Endothelial cell of umbilical vein (primary cell): ENCODE measurements at places on chromosomes 16 and 17. TPM values are rescaled to one million over a fixed set of nuclear protein-coding genes. Genes with fewer than 3 reads are reported as not detected.

DNA sequence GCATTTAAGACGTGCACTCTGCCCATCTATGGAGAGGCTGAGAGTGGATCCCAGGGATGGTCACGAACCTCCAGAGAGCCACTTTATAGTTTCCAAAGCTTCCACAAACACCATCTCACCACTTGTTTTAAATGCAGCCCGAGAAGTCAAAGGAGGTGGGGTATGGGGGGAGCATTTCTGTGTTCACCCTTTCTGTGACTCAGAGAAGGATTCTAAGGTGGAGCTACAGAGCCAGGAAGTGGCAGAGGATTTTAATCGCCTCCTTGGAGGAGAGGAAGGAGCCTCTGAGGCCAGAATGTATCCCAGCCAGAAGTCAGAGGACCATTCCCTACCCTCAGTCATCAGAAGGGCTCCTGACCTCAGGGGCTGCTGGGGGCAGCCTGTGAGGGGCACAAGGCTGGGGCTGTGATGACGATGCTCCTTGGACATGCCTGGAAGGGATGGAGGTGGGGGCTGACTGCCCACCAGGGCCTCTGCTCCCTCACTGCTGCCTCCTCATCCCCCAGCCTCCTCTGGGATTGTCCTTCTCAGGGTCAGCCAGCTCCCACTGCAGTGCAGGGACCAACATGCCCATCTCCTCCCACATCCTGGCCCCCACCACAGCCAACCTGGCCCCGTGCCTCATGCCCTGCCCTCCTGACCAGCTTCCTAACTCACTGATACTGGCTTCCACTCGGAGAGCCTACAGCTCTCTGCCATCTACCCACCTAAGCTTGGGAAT is 2.8 kb downstream of the XYLT2 start:
- no peak for DNase-seq

DNA sequence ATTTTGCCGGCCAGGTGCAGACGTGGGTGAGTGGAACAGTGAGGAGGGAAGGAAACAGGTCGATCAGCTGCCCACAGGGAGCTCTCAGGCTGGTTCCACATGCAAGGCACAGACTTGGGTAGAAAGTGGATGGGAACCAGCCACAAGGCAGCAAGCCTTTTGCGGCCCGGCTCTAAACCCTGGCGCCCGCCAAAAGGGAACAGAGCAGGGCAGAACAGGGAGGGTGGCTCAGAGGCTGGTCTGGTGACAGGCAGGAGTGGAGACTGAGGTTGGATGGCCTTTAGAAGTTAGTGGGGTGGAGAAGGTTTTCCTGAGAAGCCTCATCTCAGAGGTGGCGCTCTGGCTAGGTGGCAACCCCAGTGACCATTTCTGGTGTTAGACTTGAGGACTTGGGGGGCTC is 10.4 kb downstream of the LLGL2 start:
- DNase-seq = no peak

DNA sequence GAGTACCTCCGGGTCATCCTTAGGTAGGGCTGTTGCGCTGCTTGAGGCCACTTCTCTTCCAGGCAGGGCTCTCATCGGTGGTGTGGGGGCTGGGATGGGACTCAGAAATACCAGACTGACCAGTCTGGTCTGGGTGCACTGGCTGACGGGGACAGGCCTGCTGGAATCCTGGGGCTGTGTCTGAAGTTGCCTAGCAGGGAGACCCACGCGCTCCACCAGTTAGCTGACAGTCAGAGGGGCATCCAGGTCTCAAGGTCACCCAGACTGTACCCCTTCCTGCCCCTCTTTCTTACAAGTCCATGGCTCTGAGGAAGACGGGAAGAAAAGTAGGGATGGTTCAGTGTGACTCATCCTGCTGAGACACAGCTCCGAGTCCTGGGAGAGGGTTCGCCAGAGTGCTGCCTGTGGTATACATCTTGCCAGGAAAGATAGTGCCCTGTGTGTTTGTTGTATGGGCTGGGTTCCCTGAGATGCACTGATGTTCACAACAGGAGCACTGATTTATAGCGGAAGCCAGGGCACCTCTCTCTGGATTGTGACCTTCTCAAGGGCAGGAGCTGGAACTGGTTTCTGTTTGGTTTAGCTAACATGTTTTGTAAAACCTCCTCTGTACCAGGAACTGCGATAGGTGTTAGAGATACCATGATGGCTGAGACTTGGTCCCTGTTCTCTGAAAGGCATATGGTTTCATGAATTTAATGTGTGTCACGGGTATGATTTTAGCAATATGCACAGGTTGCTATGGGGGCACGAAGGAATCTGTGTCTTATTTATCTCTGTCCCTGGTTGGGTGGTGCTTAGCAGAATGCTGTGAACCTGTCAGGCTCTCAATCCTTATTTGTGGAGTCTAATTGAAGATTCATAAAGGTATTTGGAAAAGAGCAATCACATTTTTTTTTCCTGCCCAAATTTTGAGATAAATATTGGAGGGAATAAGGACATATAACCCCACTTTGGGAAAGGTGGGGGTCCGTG is 97.5 kb downstream of the OR1D5 start:
- no peak for DNase-seq

DNA sequence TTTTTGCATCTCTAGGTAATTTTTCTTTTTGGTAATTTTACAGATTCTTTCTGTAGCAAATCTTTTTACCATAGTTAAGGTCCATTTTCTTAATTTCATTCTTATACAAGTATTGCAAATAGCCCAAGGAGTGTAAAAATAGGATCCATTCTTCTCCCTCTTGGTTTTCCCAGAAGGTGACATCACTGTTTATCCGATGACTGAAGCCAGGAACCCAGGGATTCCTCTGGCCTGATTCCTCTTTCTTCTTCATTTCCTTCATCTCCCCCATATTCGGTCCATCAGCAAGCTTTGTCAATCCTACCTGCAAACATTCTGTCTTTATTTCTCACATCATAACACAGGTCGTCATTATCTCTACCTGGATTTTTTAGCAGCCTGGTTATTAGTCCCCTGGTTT is 5.3 kb downstream of the RBBP6 start:
- DNase-seq = peak; percentile 45

- DNase-seq = no peak
Measured at GRCh38 chr17:1180958-1181752, 1.4 kb upstream of the ABR start.

- no peak for DNase-seq
Measured at GRCh38 chr17:35732806-35733136, 1.3 kb downstream of the RASL10B start.

- DNase-seq = no peak
Measured at GRCh38 chr17:8338753-8339140, 893 bp upstream of the ODF4 start.

- DNase-seq = no peak
Measured at GRCh38 chr17:58326609-58327362, 1.8 kb downstream of the TSPOAP1 start.

DNA sequence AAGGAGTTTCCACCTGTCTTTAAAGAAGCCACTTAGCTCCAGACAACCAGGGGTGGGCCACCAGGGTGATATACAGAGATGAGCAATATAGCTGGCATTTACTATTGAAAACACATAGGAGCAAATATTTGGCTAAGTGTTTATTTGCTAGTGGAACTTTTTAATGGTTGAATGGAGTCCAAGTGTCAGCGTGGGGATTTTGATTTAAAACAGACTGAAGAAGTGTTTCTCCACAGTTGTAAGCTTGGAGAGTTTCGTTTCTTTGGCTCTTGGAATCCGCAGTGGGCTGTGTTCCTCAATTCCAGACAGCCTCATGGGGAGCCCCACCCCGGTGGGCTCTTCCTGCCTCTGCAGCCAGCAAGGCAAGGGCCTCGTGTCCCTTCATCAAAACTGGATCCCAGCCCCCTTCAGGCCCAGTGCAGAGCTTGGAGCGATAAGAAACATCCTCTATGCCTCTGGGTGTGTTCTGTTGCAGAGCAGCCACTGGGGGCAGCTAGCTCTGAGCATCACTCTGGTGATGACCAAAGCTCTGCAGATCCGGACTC is 36.1 kb downstream of the NOG start:
- DNase-seq = no peak

- no peak for DNase-seq
Measured at GRCh38 chr17:12736526-12736925, 52.8 kb upstream of the ARHGAP44 start.

DNA sequence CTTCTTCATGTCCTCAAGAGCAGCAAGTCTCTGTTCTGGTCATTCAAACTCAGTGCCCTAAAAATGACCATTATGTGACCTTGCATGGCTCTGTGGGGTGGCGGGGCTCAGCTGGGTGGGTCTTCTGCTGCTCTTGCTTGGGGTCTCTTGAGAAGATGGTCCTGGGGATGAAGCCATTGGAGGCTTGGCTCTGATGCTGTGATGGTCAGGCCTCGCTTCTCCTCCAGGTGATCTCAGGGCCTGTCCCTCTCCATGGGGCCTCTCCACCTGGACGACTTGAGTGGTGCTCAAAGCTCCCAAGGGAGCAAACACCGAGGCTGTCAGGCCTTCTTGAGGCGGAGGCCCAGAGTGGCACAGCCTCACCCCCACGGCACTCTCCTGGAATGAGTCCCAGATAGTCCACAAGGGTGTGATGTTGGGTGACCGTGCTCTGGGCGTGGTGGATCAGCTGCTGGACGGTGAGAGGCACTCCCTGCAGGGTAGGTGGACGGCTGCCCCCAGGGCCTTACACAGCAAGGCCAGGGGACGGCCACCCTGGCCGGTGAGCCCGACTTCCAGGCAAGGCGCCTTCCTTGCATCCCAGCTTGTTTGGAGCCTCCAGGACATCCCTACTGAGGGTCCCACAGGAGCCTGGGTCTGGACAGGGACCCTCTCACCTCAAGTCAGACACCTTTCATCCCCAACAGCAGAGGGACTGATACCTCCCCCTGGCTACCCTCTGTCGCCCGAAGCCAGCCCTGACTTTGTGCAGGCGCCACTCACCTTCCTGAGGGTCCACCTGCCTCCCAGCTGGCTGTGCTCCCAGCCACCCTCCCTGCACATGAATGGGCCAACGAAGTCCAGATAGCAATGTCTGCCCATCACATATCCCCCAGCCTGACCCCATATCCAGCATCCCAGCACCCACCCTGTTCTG is 48.7 kb downstream of the USP22 start:
- DNase-seq = no peak

DNA sequence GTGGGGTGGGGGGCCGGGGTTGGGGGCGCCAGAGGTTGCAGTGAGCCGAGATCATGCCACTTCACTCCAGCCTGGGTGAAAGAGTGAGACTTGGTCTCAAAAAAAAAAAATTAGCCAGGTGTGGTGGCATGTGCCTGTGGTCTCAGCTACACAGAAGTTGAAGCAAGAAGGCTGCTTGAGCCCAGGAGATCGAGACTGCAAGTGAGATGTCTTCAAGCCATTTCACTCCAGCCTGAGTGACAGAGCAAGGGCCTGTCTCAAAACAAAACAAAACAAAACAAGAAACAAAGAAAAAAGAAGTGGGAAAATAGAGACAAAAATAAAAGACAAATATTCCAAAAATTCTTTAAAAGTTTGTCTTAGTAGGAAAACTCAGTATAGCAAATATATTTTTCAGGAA is 135.1 kb upstream of the CORO6 start:
- DNase-seq = no peak

- DNase-seq = no peak
Measured at GRCh38 chr17:67821871-67822367, 3.4 kb upstream of the BPTF start.

- DNase-seq = no peak
Measured at GRCh38 chr16:19879241-19879792, 5.3 kb downstream of the GPRC5B start.

DNA sequence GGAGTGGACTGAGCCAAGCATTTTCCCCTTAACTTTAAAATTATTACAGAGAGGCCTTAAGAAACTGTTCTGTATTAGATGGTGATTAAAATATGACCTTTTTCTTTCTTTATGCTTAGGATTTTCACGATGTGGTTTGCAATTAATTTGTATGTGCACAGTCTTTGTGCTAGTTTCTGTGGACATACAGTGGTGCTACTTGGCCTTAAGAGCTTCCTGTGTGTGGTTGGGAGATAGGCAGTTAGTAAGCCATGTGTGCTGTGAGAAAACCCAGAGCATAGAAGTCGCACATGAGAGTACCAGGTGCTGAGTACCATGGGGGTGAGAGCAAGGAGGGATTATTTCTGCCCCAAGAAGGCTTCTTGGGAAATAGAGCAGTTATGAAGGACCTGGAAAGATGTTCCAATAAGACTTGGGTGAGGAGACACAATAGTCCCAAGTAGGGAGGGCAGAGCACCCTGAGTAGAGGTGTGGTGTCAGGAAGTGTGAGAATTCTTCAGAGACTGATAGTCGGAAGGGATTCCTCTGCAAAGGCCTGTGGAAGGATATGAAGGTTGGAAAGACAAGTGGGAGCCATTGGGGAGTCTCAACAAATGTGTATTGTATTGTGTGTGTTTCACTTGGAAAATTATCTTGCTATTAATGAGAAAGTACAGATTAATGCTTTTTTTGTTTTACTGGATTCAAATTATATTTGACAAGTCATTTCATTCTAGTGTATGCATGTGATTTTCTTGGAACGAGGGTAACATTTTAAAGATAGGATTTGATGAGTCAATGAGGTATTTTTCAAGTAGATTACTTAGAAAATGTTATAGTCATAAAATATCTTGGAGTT is 239.9 kb downstream of the PRKCA start:
- no peak for DNase-seq

DNA sequence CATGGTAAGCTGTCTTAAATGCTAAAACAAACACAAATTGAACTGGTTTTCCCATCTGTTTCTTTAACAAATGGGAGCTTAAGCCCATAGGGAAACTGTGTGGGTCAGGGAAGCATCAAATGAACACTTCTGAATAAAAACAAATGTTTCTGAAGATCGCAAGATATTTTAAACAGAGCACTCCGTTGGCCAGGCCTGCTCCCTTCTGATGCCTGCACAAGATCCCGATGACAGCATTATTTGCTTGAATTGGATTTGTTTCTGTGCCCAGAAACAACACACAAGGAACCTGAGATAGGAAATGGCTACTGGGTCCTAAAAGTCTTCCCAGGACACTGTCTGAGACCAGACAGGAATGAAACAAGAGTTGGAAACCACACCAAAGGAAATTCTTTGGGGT is 425.8 kb upstream of the ZFHX3 start:
- DNase-seq = no peak

DNA sequence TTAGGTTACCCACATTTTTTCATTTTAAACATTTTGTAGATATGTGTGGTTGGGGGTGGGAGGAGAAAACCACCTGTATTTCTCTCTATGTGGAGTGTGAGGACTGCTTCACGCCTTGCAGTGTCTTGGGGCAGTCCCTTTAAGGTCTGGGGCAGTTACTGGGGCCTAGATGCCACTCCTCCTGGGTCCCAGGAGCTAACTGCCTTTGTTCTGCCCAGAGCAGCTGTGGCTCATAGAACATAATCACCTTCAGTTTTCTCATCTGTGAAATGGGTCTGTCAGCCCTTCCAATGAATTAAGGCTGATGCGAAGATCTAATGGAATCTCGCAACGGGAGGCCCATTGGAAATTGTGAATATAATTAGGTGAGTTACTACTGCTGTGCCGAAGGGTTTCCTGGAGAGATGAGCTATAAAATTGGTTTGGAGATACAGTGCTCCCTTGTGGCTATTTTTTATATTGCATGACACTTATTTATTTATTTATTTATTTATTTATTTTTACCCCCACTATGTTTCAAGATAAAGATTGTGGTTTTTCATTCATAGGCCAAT is 22.9 kb downstream of the DHRS7C start:
- no peak for DNase-seq

GRCh38 chr17:69763503-69763902 is 311.5 kb upstream of the KCNJ16 start:
- peak; percentile 34 for DNase-seq

GRCh38 chr16:13937411-13937810 is 17.5 kb downstream of the ERCC4 start:
- DNase-seq = no peak

SCNN1G gene
- polyA plus RNA-seq = not detected in 2 replicates

CETP gene
- polyA plus RNA-seq = 1.9 and 2.2 TPM in 2 replicates

ELP5 gene
- 53.3 and 54.7 TPM in 2 replicates for polyA plus RNA-seq

RTN4RL1 gene
- 0.03 and 0.04 TPM in 2 replicates for polyA plus RNA-seq

SLC38A7 gene
- 33.2 and 40.0 TPM in 2 replicates for polyA plus RNA-seq

HBQ1 gene
- 0.75 and 2.5 TPM in 2 replicates for polyA plus RNA-seq

SMARCD2 gene
- polyA plus RNA-seq = 55.7 and 62.8 TPM in 2 replicates

AATF gene
- 11.0 and 15.7 TPM in 2 replicates for polyA plus RNA-seq
